Activated CD4-positive, alpha-beta T cell treated with anti-CD3 and anti-CD28 coated beads for 24 hours (primary cell): ENCODE measurements at places on chromosomes 5 and 9.
A peak's percentile ranks its signal among the peaks of the same experiment; 100 is the strongest.

DNA sequence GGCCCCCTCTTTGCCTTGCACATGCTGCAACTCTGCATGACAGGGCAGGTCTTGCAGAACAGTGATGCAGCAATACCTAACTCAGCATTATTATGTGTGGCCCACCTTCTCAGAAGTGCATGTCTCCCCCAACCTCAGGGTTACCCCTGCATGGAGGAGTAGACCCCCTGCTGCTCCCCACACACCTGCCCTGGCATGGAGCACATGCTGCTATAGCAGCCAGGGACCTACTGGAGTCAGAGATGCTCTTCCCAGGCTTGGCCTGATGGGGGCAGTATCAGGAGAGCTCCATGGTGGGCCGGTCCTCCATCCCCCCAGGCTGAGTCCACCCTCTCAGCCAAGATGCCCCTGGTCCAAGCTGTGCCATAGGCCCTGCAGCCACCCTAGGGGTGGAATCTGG lies 13.2 kb upstream of the BOD1 start:
- no peak for DNase-seq

DNA sequence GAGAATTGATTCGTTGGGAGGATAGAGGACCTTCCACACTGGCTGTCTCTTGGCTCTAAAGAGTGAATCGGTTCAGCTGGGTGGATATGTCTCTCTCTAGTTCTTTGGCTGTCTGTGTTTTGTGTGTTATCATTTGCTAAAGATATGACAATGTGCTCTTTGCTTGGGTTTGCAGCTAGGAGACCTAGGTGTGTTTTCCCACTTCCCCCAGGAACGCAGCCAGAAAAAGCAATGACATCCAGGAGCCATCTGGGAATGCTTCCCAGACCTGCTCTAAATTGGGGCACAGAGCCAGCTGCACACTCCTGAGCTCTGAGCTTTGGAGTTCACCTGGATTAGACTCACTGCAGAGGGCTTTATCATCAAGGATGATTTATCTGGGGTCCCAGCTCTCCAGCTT lies 12.8 kb upstream of the PDZD2 start:
- no peak for DNase-seq

DNA sequence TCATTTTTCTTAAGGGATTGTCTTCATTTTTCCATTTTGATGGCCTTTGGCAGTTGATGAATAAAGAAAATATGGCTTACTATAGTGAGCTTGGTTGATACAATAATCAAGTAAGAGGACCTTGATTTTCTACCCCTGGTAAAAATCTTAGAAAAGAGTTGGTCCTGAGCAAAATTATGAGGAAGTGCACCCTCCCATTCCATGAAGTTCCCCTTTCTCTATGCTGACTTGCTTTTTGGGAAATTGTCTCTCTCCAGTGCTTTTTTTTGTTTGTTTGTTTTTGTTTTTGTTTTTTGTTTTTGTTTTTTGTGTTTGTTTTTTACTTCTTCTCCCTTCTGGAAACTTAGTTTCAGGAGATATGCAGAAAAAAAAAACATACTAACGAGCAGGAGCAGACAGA lies 449.2 kb upstream of the ACTBL2 start:
- DNase-seq = no peak

DNA sequence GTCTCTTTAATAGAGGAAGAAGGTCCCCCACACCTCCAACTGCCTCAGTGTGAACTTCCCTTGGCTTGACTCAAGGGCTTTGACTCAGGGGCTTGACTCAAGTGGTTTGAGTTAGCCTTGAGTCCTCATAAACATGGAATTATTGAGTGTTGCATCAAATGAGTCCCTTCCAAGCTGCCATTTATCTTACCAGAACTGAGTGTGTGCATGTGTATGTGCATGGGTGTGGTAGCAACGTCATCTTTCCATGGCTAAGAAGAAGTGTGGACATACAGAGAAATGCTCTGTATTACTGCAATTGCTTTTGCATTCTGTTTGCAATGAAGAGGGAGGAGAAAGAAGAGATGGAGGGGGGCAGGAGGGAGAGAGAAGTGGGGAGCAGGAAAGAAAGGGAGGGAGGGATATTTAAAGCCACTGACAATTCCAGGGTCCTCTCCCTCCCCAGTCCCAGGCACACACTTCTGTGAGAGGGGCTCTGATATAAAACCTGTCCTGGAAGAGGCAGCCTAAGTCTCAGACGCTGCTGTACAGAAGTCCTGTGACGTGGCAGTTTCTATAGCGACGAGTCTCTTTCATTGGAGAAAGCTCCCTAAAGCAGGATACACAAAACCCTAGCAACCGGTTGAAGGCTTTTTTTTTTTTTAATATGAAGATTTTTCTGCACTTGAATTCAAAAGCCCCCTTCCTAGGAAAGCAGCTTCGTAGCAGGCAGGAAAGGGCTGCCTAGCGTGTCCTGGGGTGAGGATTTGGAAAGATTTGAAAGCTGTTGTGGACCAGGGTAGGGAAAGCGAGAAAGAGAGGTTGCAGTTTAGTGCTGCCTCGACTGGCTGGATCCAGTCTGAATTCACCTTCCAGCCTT lies 93.3 kb upstream of the MAP1B start:
- no peak for DNase-seq

DNA sequence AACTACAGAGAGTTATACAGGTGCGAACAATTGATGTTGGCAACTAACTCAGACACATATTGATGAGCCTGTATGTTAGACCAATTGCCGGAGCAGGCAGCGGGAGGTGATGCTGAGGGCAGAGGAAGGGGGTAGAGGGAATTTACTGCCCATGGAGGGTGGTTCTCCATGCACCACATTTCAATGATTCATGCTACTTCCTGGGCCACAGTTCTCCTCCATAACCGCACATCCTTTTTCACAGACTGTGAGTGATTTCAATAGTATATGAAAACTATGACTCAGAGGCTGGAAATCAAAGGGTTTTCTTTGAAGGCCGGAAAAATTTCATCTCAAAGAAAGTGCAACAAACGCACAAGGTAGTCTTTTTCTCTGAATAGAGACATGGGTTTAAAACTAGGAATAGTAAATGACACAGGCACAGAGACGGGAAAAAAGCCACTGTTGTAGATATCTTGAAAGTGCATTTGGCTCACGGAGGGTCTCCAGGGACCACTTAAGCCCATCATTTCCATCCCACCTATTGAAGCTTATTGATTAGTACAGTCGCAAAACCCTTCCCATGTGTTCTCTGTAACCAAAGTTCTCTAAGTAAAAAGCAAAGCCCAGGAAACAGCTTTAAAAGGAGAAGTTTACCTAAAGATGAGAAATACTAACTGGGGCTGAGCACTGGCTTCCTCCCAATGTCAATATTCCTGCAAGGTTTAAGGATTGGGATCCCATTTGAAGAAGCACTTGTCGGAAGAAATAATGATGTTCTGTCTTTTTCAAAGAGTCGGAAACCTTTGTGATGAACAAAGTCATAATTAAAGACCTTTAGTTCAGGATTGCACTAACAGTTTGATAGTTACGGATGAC lies 28.0 kb upstream of the ADAM19 start:
- DNase-seq = no peak

- no peak for DNase-seq
Observed at GRCh38 chr5:125536095-125536494, 789.7 kb upstream of the ZNF608 start.

DNA sequence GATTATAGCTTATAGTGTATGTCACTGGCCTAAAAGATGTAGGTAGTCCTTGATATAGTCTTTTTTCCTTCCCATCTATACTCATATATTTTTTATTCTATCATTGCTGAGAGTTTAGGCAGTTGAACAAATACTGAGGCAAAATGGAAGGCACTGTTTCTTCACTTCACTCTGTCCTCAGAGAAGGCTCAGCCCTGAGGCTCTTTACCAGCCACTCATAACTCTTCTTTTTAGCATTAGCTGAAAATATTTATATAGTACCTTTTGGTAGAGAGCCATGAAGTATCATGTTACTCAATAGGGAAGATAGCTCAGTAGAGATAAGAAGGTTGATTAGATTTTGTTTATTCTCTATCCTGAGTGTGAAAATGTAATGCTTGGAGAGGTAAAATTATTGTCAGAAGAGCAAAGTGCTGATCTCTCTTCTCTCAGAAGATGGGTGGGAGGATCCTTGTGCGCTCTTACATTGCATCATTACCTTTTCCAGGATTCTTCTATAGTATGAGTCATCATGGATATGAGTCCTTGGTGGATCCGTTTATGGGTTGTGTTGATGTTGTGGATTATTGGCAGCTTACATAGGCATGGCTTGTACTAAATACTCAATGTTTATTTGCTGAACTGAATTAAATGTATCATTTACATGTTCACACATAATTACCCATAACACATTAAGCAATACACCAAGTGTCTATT lies 88.1 kb downstream of the ANXA1 start:
- no peak for DNase-seq

DNA sequence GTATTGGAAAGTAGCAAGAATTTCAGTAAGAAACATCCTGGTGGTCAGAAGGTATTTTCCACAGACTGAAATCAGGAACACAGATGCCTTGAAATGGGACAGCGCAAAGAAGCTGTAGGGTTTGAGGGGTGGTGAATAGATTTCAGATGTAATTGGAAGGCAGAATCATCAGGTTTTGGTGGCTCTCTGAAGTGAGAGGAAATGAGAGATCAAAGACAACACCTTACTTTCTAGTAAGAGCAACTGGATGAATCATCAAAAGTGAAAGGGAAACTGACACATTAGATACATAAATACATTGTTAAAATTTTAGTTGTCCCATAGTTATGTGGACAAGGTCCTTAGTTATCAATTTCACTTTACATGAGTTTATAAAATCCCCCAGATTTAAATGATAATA lies 188.2 kb upstream of the SLC27A6 start:
- no peak for DNase-seq

DNA sequence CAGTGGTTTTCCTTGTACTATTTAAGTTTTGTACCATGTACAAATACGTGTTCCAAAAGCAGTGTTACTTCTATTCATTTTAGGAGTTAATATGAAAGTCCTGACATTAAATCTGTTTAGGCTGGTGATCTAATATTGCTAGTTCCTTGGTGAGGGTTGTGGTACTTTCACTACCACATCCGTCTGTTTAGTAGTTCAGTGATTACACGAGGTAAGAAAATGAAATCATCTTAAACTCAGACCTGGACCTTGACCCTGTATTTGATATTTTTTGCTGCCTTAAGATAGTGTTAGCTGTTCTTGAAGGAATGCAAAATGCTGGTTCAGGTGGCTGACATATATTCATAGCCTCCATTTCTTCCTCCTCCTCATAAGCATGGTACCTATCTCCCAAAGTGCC lies 50.3 kb downstream of the MTAP start:
- no peak for DNase-seq

- no peak for DNase-seq
Observed at GRCh38 chr5:17123010-17123409, 94.4 kb upstream of the BASP1 start.

DNA sequence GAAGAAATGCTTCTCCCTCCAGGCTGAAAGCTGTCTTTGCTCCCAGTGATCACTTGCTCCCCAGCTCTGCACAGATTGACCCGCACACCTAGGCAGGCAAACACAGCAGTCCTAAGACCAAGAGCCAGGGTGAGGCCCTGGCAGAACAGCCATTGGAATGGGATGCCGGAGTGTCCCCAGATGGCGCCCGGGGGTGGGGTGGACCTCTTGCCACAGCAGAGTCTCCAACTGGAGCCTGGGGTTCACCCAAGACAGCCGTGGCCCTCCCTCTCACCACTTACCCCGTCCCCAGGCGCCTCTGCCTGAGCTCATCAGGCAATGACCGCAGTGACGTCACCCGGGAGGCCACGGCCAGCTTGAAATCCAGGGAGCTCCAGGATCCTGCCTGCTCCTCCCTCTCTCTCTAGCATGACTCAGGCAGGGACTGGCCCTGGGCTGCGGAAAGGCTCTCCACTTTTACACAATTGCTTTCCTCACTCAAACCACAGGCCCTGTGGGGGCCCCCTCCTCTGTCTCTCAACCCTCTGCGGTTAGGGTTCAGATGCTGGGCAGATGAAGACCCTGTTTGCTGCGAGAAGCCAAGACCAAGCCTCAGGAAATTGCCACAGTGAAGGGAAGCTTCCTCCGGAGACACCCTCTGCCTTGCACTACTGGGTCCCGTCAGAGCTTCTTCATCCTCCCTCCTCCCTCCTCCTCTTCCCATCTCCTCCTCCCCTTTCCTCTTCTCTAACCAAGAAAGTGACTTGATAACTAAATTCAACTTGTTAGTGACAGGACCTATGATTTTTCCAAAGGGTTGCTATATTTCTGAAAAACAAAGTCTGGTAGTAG lies 24.3 kb upstream of the PTGES start:
- no peak for DNase-seq

DNA sequence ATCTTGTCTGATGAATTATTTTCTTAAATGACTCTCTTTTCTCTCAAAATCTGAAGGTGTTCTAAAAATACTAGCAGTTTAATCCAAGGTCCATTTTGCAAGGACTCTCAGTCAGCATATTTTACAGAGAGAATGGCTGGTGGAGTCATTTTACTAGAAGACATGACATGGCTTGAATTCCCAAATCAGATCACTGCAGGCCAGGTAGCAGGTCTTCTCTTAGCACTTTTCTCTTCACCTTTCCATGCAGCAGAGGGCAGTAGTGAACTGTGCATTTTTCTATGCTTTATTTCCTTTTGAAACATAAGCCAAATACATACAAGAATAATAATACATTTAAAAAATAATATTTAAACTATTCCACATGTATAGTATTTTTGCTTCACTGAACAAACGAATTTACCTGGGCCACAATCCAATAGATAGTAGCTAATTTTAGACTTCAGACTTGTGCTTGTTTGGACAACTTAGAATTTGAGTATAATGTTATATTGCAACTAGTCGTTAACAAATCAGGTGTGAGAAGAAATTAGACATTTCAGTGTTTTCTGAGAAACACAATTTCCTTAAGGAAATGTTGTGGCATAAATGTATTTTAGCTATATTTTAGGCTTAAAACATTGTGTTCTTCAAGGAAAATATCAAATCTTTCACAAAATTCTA lies 289.4 kb upstream of the DAB2 start:
- DNase-seq = peak; percentile 2

- no peak for DNase-seq
Observed at GRCh38 chr5:155871623-155872022, 455.3 kb upstream of the SGCD start.

DNA sequence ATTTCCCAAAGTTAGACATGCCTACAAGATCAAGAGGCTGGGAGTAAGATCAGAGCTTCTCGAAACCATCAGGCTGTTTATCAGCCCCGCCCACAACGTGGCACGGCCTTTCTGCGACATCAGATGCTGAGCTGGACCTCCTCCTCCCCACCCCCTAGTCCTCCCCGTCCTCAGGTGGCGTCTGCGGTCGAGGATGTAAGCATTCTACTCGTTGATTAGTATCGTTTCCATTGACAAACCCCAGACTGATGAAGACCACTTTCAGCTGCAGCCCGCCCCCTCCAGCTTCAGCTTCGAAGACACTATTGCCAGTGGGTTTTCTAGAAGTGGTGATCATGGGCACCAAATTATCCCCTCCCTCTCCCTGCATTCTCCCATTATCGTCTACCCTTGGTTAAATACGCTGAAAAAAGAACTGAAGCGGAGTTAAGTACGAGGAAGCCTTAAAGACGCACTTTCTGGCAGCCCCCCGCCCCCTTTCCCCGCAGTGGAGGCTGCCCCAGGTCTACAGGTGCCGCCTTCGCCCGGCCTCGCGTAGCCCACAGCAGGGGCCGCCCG lies 1.1 kb downstream of the PPIC start:
- no peak for DNase-seq
